ENCODE measurements at places on chromosomes 3 and 15.

- DNase-seq: no peak
Observed at GRCh38 chr3:127694467-127695215, 21.9 kb downstream of the ABTB1 start.

GRCh38 chr15:52568601-52569585 lies at the start of gene ARPP19:
Gene ARPP19, minus strand, starts transcription at chr15:52569030. Its CDS starts 138 bp downstream, at chr15:52568892.
- DNase-seq: peak; percentile 78

- DNase-seq: no peak
Observed at GRCh38 chr3:48897460-48898376, 964 bp downstream of the SLC25A20 start.

DNA sequence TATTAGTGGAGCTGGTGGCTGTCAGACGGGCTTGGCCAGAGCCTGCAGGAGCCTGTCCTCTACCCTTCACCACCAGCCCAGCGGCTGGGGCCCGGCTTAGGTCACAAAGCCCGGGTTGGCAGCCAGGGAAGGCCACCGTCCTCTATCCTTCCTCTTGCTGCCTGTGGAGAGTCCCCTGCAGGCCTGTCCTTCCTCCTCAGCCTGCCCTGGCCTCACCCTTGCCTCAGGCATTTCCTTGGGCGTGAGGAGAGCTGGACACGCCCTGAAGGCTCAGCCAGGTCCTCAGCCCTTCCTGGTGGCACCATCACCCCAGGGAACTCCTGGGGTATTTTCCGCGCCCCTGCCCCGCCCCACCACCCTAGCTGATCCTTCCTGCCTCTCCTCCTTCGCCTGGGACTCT lies 7.7 kb downstream of the CHAC1 start:
- no peak for DNase-seq

GRCh38 chr3:127682561-127682960 lies 9.8 kb downstream of the ABTB1 start:
- no peak for DNase-seq

- no peak for DNase-seq
Observed at GRCh38 chr3:37899101-37899707, 37.5 kb downstream of the CTDSPL start.

DNA sequence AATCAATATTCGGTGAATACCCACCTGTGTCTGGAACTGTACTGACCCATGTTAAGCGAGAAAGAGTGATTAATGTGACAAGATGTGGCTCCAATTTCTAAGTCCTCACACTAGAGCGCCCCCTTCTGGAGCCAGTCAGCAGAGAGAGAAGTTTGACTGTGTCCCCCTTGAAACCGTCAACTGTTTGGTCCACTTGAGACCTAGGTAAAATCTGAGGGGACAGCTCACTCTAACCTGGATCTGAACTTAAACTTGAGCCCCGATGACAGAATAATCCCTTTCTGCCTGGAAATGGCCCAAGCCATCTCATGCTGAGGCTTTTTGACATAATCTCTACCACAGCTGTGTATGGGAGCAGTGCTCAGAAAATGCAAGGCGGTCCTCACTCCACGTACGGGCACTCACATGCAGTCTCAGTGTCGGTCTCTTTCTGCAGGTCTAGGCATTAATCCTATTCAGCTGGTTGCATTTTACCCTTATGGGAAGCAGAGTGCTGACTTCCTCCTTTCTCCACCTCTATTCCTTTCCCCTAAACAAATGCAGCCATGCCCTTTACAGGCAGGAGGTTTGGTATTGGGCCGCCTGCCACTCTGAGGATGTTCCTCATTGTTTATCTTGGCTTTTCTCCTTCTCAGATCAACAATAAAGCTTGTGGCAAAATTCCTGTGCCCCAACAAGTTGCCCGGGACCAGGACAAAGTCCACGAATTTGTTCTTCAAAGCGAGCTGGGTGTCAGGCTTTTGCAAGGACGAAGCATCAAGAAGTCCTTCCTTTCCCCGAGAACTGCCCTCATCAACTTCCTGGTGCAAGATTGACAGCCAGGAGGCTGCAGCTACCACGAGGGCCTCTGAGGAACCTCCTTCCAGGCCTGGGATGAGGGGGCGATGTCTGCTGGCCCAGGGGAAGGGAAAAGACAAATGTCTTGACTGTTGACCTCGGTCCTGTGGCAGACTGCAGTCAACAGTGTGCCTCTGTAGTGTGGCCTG lies 47.5 kb upstream of the LIMD1 start:
- peak; percentile 25 for DNase-seq

GRCh38 chr3:134232151-134232550 lies 18.5 kb downstream of the RYK start:
- DNase-seq: no peak

DNA sequence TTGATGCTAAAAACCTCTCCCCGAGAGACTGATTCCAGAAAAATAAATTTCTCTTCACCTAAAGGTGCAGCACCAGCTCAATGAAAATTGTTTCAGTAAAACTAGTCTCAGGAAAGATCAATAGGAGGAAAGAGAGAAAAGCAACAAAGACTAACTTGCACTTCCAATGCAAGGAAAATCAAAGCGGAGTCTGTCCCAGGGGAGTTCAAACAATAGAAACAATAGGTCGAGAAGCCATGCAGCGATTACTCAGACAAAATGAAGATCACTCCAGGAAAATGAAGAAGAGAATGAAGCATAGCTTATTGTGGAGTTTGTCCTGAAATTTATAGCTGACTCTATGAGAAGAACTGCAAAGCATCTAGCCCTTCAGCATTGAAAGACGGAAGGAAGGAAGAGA lies 105.1 kb upstream of the FRMD4B start:
- no peak for DNase-seq

GRCh38 chr15:38860674-38861073 lies 296.1 kb upstream of the RASGRP1 start:
- DNase-seq: no peak

DNA sequence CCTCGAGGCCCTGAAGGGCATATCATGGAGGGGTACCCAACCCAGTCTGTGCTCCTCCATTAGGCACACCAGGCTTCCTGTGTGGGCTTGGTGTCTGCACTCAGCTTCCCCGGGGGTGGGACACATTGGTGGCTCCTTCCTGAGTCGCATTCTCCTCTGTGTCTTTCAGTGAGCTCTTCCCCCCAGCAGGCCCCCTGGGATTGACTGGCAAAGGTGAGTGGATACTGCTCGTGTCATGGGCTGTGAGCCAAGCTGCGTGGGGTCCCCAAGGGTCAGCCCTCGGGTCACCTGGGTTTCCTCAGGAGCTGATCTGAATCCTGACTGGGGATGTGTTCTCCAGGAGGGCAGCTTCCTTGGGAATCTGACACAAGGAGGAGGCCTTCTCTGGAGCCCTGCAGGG lies 231.0 kb downstream of the SNRPN start:
- DNase-seq: no peak

DNA sequence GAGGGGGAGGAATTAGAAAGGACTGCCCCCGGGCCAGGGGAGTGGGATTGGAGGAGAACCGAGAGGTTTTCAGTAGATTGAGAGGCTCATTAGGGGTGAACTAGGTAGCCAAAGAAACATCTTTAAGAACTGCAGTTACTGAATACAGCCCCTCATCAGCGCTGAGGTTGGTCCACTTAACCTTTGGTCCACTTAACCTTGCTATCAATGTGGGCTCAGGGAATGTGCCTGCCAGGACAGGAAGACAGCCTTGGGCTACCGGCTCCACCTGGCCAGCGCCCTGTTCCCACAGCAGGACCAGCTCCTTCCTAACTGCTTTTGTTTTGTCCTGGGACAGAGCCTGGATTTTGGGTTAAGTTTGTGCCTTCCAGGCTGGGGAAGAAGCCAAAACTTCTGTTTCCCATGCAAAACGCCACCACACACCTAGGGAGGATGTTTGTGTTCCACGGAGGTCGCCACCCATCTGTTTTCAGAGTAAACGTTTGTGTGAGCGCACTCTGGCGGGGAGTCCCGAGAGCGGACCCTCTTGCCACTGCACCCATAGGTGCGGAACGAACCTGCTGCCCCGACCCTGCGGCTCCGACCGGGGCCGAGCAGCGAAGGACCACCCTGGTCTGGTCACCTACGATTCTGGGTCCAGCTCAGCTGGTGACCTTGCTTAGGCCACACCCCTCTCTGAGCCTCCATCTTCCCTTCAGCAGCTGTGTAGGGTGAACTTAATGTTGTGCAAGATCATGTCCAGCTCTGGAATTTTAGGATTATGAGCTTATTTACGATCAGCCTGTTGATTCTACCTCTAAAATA lies 107.4 kb downstream of the VGLL4 start:
- DNase-seq: no peak

DNA sequence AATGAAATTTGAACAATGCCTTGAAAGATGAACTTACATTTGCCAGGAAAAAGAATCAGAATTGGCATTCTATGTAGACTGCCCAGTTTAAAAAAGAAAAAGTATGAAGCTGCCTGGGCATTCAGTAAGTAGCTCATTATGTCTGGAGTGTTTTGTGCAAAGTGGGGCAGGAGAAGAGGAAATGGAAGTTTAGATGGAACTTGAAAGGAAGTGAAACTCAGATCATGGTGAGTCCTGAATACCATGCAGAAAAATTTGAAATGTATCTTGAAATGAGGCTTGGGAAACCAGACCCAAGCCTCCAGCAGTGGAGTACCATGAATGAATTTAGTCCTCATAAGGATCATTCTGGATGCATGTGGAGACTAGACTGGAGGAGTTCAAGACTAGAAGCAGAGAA lies 4.8 kb upstream of the MORC1 start:
- no peak for DNase-seq

- DNase-seq: no peak
Observed at GRCh38 chr3:193271101-193271840, 30.2 kb downstream of the PLAAT1 start.

GRCh38 chr15:99680276-99680675 lies 53.0 kb downstream of the LYSMD4 start:
- DNase-seq: no peak

DNA sequence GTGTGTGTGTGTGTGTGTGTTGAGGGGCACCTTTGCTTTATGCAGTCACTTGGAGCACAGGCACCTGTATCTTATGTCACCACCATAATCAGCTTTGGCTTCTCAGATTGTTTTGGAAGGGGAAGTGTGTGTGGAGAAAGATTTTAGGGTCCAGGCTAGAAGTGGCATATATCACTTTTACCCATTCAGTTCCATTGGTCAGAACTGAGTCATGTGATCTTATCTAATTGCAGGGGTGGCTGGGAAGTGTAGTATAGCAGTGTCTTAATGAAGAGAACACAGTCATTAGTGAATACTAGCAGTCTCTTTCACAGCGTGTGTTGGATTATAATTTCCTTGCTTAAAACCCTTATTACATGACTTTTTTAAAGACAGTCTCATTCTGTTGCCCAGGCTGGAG lies 20.6 kb downstream of the NCK1 start:
- no peak for DNase-seq

GRCh38 chr15:44300572-44300971 lies 12.1 kb downstream of the GOLM2 start:
- DNase-seq: no peak

DNA sequence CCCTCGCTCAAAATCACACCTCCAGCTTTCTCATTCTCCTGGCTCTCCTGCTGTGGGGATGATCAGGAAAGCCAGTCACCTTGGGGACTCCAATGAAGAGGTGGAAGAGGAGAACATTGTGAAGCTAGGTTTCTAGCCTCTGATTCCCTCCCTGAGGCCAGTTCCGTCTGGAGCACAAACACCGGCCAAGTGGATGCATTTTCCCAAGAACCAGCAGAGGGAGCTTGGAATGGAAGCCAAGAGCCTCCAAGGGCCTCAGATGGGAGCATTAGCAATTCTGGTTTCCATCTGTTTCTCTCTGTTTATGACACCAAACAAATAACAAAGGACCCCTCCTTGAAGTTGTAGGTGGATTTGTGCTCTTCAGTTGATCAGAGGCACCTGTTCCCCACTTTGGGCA lies 40.6 kb upstream of the NMNAT3 start:
- no peak for DNase-seq

Measured in stimulated activated CD4-positive, alpha-beta T cell treated with anti-CD3 and anti-CD28 coated beads, Interleukin-12 subunit alpha, Interleukin-12 subunit beta, amount 100 ng/mL, for 48 hours (primary cell).